GM03348 (cell line): ENCODE measurements at places on chromosomes 12 and 14.

- DNase-seq, result peak; percentile 74
Measured at GRCh38 chr12:76455582-76456345, 103.8 kb downstream of the OSBPL8 start.

DNA sequence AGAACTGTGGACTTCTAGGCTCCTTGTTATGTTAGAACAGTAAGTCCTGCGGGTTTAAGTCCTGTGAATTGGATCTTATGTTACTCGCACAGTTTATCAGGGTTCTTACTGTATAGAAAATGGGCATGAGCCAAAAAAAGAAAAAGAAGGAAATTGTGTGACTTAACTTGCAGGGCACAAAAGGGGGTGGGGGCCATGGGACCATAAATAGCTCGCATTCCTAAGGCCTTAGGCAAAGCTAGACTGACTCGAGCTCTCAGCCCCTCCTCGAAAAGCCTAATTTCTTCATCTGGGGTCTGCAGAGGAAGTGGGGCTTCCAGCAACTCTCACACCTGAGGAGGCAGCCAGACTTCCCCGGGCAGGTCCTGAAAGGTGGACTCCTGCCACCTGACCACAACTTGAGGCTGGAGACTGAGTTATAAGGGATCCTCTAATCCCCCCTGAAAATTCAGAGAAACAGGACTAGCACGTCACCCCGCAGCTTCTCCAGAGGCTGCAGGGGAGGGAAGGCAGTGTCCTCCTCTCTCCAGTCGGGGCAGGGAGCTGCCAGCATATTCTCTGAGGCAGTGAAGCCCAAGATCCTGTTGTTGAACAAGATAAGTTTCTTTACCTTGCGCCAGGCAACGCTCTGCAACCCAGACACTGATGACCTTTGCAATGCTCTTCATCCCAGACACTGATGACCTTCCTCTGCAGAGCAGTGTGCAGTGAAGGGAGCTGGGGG is 280.5 kb downstream of the PCNX1 start:
- DNase-seq, result no peak

DNA sequence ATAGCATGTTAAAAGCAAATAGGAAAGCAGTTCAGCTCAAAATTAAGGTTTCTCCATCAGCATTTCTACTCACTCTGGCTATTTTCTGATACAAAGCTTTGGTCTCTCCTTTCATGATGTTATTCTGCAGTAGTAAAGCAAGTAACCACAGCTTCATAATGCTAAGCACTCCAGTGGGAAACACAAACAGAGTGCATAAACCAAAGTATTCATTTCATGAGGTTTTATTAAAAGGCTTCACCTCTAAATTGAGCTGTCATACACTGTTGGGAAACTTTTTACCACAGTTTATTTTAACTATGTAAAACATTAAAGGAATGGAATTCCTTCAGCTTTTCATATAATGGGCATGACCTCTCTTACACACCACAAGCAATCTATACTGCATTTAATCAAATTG is 157.9 kb upstream of the LMO3 start:
- DNase-seq, result no peak

GRCh38 chr12:49675137-49675536 is 32.1 kb downstream of the FMNL3 start:
- no peak for DNase-seq

GRCh38 chr14:56874375-56874774 is 64.1 kb upstream of the OTX2 start:
- DNase-seq, result no peak

- DNase-seq, result no peak
Measured at GRCh38 chr14:50001999-50002925, 109.4 kb downstream of the ARF6 start.

DNA sequence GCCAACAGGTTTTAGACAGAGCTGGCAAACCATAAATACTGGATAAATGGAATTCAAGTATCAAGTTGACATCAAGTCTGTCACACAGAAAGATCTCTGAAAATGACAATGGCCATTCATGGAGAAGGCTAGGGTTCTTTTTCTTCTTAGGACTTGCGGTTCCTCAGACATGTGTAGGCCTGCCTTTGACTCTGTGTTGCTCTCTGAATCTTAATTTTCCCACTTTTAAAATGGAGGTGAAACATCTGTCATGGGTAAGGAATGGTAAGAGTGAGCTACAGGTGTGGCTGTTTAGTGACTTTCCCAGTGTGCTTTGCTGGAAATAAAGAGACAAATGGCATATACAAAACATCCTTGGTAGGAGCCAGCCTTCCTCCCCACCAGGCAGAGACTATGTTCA is 79.2 kb downstream of the PTCSC3 start:
- no peak for DNase-seq

DNA sequence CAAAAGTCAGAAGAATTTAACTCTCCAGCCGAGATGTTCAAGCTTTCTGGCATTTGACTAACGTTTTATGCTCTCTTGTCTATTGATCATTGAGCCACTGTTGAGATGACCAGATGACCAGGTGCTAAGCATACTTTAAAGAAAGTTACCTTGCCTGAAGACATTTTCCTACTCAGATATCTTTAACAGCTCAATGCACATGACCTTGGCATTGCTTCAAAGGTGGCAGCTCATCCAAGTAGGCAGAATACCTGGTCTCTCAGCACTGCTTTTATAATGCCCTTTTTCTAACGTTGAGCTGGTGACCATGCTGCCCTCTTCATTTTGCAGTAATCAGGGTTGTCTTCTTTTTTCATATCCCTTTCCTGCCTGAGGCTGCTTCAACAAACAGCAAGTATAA is 358.1 kb downstream of the RAD51B start:
- DNase-seq, result no peak

DNA sequence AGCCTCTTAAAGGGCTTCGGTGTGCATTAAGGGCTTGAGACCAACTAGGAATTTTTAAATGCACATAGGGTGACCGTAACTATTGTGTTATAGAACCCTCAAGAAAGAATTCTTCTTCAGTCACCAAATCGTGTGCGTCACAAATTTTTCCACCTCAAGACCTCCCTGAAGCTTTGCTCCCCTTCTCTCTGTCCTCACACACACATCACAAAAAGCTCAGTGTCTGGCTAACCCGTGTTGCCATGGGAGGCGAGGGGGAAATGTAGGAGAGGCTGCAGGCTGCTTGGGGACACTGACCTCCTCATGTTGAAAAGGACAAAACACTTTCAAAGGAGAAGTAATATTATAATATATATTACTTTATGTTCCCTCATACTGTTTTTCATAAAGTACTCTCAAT is 10.6 kb downstream of the SSPN start:
- no peak for DNase-seq

- DNase-seq, result peak; percentile 1
Measured at GRCh38 chr12:34405286-34406227, 383.3 kb downstream of the ALG10 start.

GRCh38 chr14:51789114-51789513 is 71.3 kb upstream of the GNG2 start:
- no peak for DNase-seq

GRCh38 chr12:95164656-95165055 is 52.6 kb downstream of the FGD6 start:
- DNase-seq, result peak; percentile 23

- DNase-seq, result no peak
Measured at GRCh38 chr14:92923744-92924103, 774 bp downstream of the CHGA start.

DNA sequence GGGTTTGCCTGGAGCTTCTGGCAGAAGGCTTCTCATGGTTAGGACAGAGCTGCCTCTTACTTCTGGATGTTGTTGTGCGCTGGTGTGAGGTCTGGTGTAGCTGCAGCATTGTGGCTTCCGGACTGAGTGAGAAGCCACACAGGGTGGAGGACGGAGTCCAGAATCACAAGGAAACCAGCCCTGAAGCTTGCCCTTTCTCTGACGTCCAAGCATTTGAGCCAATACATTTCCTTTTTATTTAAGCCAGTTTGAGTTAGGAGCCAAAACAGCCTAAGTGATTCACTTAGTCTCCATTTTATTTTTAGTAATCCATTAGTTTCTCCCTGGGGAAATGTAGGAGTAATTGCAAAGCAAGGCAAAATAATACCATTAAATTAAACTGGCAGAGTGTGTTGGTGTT is 402.4 kb upstream of the RGS6 start:
- peak; percentile 75 for DNase-seq

DNA sequence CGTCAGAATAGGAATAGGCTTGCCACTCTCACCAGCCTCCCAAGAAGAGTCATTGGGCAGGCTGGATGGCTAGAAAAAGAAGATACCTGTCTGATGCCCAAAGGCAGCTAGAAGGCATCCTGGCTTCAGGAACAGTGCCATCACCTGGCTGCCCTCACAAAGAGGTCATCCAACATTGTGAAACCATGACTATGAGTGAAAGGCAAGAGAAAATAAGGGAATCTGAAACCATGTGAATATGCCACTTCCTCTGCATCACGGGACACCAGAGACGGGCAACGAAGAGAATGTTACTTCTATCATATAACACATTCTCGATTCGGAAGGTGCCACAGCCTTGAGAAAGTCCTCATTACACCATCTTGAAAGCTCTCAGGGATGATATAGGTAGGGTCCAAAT is 182.0 kb downstream of the DAD1 start:
- DNase-seq, result no peak

DNA sequence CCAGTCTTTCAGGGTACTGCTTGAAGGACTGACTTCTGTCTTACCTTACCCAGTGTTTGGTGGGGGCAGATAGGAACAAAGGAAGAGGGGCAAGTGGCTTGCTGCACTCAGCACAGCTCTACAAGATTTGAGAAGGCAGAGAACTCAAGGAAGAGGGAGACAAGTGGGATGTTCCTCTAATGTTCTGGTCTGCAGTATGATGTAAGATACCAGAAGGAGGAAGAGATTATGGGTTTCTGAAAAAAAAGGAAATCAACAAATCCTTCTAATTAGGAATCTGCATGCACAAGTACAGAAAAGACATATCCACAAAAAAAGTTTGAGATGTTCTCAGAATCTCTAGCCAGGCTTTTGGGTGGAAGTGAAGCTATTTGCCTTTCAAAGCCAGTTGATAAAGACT is 37.1 kb downstream of the USP15 start:
- no peak for DNase-seq

DNA sequence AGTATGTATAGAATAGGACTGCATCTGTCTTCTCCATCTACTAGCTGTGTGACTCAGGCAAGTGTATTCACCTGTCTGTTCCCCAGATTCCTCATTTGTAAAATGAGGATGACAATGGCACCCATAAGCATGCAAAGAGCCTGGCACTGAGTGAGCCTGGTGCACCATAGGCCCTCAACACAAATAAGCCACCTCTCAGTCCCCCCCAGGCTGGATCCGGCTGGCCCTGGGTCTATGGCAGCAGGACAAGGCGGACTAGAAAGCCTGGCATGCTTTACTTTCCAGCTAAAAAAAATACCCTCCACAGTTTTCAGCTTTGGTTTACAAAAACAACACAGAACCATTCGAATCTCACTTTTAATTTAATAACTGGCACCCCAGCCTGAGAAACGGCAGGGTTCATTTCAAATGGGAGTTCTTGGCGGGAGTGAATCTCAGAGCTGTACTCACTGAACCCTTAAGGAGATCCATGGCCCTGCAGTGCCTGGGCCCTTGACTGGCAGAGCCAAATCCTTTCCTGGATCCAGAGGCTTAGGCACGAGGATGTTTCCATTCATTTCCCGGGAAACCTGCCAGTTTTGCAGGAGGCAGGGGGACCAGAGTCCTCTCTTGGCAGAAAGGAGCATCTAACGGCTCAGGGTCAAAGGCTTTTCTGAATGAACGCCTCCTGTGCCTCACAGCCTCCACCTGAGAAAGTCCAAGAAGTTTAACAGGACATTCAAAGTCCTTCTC is 17.7 kb downstream of the SYNE3 start:
- DNase-seq, result no peak

GRCh38 chr12:6735448-6736191 is 11.8 kb downstream of the COPS7A start:
- DNase-seq, result peak; percentile 70

GRCh38 chr14:76705214-76705613 is 56.1 kb upstream of the VASH1 start:
- no peak for DNase-seq

DNA sequence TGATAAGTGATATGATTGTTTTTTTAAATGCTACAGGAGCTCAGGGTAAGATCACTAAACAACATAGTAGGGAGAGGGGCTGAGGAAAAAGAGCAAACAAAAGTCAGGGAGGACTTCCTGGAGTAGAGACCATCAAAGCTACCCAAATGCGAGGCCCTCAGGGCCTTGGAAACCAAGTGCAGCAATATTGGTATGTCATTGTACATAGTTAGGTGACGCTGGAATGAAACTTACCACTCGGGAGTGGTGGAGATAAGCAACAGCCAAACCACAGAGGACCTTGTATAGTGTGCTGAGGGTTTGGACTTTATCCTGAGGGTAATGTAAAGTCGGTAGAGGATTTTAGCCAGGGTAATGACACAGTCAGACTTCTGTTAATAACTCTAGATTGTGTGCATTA is 13.8 kb downstream of the KITLG start:
- DNase-seq, result no peak

- no peak for DNase-seq
Measured at GRCh38 chr14:72812292-72812851, 81.5 kb downstream of the DPF3 start.

- no peak for DNase-seq
Measured at GRCh38 chr12:113612076-113612728, 140.5 kb upstream of the LHX5 start.

DNA sequence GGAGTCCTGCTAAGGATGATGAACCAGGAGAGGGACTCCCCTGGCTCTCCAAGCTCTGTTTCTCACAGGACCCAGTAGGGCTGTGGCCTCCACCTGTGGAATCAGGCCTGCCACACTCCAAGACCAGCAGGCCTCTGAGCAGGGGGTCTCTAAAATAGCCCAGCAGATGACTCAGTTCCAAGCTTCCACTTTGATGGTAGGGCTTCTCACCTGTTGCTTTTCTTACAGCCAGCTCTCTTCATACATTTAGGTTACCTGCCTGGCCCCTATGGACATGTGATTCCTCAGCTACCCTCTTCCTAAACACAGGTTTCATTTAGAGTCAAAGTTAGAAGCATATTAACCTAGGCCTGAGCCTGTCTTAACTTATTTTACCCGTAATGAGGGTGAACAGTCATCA is 26.7 kb upstream of the ELK3 start:
- DNase-seq, result no peak

DNA sequence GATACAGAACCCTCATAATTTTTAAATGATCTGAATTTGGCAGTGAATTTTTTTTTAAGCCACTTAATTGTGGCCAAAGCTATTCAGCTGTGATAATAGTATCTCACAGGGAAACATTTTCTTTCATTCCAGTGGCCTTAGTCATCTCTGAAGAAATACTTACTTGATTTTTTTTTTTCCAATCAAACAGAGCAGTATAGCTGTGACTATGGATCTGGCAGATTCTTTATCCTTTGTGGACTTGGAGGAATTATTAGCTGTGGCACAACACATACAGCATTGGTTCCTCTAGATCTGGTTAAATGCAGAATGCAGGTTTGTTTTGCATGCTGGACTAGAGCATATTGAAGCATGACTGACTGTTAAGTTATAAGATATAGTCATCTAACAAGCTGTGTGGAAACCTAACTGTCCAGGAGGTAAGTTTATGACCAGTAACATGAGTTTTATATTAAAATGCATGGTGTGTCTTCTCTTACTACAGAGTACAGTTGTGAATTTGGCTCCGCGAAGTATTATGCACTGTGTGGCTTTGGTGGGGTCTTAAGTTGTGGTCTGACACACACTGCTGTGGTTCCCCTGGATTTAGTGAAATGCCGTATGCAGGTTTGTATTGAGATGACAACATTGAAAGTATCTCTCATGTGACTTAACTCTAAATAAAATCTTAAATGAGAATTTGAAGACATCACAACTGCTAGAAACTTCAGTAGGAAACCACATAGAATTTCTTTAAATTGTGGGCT is 1.9 kb downstream of the SLC25A3 start:
- DNase-seq, result peak; percentile 56

GRCh38 chr14:42548349-42548748 is 941.7 kb downstream of the LRFN5 start:
- DNase-seq, result no peak

GRCh38 chr12:8123124-8123912 is at the start of gene CLEC4A:
TSS of gene CLEC4A (plus strand) at chr12:8123617. CDS start at chr12:8123879, 262 bp downstream.
- DNase-seq, result no peak
